ENCODE measurements at places on chromosomes 1 and 21.
A peak's percentile ranks its signal among the peaks of the same experiment; 100 is the strongest.

DNA sequence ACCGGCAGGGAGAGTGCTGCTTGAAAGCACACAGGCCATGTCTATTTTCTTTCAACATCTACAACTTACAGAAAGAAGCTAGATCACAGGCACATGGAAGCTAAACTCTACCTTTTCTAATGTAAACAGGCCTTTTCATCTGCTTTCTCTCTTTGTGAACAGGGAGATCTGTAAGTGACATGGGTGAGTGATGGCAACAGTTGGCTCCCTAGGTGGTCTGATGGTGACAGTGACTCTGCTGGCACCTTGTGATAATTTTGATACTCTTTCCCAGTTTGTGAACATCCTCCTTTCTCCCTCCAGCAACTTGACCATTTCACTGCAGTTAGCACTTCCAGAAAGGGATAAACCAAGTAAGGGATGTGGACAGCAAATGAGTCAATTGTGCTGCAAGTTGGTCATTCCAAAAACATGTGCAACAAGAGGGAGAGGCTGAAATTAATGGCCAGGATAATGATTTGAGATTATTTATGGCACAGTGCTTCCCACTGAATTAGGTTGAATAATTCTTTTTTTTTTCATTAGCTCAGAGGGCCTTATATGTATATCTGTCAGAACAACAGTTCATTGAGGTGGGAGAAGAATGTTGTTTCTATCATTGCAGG, 89.5 kb downstream of the XCL2 start:
- DNase-seq: no peak

GRCh38 chr1:32393832-32394140, 455 bp downstream of the BSDC1 start:
- DNase-seq: peak; percentile 44

GRCh38 chr1:160607672-160608032, 28.4 kb upstream of the CD84 start:
- DNase-seq: no peak

GRCh38 chr21:36783612-36784374, 84.9 kb downstream of the SIM2 start:
- DNase-seq: no peak

DNA sequence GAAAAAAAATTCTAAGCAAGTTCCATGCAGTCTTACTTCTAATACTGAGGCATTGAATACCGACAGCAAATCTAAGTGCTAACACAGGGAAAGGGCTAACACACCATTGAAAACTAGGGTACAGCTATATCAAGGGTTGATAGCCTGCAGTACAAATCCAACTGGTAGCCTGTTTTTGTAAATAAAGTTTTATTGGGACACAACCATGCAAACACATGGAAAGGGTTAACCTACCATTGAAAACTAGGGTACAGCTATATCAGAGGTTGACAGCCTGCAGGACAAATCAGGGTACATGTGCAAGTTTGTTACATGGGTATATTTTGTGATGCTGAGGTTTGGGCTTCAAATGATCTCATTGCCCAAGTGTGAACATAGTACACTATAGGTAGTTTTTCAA, 212.9 kb downstream of the HIVEP3 start:
- no peak for DNase-seq

- DNase-seq: no peak
Observed at GRCh38 chr21:43618940-43619339, 40.3 kb downstream of the HSF2BP start.

DNA sequence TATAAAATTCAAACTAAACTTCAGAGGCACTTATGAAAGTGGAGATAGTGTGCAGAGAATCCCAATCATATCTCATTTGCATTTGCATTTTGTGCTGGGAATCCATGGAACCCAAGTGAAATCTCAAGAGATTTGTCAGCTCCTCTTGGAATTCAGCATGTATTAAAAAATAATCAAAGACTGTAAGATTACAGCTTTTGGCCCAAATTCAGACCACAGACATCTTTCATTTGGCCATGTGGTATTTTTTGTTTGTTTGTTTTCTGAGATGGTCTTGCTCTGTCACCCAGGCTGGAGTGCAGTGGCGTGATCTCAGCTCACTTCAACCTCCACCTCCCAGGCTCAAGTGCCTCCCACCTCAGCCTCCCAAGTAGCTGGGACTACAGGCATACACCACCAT, 3.8 kb upstream of the CACYBP start:
- DNase-seq: no peak

DNA sequence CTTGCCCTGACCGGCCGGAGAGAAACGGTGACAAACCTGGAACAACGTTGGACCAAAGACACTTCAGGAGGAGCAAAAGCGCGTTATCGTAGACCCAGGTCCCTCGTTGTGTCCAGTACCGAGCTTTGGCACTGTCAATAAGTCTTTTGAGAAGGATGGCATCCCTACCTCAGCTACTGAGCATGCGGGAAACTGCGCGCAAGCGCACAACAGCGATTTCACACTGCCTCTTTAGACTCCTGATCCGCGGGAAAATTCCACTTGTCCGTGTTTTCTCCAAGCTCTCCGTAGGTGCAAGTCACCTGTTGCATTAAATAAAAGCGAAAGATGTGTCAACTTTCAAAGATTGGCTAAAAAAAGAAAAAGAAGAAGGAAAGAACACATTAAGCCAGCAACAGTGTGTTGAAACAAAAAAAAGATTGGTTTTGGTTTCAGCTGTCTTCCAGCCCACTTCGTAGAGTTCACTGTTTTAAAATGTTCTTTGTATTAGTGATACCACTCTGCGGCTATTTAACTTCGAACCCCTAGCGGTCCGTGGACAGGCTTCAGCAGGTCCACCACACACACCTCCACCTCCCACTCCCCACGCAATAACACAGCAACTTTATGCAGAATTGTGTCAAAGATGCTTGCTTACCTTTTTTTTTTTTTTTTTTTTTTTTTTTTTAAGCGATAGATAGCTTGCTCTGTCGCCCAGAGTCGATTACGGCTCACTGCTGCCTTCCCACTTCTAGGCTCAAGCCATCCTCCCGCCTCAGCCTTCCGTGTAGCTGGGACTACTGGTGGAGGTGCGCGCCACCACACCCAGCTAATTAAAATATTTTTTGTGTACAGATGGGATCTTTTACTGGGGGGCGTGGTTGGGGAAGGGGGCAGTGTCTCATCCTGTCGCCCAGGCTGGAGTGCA, at the start of gene BPNT1:
TSS of gene BPNT1 (minus strand) at position 139 of the 907 bp plus-strand sequence. CDS start 9,942 bp downstream, outside the sequence.
- DNase-seq: peak; percentile 93

GRCh38 chr1:61403679-61404596, 321.0 kb downstream of the TM2D1 start:
- DNase-seq: no peak

DNA sequence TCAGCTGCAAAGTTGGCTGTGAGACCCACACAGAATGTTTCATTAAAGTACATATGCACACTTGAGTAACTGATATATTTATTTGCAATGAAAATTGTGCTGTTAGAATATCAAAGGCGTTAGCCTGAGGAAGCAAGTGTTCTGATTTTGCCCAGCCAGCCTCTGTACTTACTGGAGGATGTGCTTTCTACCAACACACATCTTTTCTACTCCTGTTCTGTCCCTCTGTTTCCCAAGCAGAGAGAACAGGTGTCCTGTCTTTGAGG, 31.4 kb downstream of the ELAVL4 start:
- DNase-seq: no peak

DNA sequence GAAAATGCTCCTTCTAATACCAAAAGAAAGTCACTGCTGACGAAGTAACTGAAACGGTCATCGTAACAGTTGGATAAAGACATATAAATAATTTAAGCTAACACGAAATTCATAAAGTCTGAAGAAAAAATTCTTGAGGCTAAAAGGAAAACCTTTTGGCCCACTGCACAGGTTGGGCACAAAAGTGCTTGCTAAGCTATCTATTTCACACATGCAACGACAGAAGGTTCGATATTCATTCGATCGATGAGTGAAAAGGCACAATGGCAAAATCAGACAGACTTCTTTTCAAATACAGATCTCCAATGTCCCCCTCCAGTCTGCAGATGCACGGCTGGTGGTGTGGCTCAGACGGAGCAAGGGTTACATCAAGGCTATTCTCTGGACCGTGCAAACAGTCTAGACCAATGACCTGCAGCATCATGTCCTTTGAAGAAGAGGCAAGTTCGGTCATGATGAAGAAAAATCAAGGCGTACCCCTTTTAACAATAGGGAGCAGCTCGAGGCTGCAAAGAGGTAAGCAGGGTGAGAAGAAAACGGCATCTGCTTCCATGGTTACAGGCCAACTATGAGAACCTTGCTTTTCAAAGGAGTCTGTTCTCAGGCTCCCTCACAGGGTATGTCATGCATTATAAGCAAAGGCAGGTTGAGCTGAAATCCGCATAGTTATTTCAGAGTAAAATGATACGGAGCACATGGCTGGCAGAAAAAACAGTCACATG, 579.6 kb downstream of the USP25 start:
- DNase-seq: no peak

GRCh38 chr1:116795482-116795829, 41.2 kb downstream of the CD2 start:
- DNase-seq: no peak

DNA sequence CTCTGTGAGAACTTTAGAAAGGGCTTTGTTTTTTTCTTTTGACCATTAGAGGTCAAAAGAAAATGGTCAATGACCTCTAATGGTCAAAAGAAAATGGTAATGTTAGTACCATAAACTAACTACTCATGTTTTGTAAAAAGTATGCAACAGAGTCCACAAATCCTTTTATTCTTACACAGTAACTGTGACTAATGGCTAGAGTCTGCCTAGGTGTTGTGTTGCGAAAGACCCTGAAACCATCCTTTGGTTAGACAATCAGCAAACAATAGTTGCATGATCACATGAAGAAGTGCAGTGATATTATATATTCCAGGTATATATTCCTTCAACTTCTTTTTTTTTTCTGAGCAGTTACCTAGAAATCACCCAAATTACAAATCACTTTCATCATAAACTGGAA, 40.9 kb downstream of the NEGR1 start:
- DNase-seq: no peak

DNA sequence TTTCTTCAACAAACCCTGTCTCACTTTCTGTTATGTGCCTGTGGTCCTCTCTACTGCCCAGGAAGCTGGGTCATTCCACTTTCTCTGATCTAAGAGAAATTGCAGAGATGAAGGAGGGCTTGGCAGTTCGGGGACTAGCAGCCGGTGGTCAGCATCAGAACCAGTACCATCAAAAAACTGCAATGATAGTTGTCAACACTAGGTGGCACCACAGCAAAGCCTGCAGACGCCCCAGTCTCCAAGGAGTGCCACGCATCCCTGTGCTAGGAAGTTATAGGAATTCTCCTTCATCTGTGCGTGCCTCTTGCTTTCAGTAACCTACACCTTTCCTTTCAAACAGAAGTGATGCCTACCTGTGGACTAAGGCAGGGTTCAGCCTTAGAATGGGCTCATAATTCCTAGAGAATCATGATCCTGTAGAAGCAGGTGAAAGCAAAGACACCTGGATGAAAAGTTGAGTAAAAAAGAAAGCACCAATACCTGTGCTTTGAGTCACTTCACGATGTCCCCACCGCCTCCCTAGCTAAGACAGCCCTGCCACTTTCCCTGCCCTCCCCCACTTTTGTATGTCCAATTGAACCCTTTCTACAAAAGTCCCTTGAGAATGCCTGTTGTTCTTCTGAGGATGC, 129.2 kb downstream of the ADAMTS1 start:
- peak; percentile 3 for DNase-seq
